ENCODE measurements at places on chromosomes 13 and 19. TPM values are rescaled to one million over a fixed set of nuclear protein-coding genes. Genes with fewer than 3 reads are reported as not detected.

Gene ZNF878
- 2.5 TPM for total RNA-seq

Gene SIGLEC8
- not detected for total RNA-seq

GRCh38 chr13:112885782-112886268, 83.2 kb upstream of the MCF2L start:
- peak overlapping the region; percentile 83 for H3K4me3 ChIP-seq
- H3K27me3 ChIP-seq, result peaks cover 3% of the 10 kb centered on the region
- H3K4me1 ChIP-seq, result peaks cover 18% of the 10 kb centered on the region
- peak; percentile 72 for DNase-seq

DNA sequence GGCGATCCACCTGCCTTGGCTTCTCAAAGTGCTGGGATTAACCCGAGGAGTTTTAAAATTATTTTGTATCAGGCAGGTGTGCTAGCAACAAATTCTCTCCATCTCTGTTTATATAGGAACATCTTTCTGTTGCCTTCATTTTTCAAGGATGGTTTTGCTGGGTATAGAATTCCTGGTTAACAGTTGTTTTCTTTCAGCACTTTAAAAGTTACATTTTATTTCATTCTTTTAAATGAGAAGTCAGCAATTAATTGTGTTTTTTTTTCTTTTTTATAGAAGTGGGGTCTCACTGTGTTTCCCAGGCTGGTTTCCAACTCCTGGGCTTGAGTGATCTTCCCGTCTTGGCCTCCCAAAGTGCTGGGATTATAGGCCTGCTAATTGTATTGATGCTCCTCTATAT, 44.0 kb downstream of the DPF1 start:
- H3K36me3 ChIP-seq, result peaks cover 19% of the 10 kb centered on the region
- peaks cover 2% of the 10 kb centered on the region for H3K27me3 ChIP-seq
- DNase-seq, result no peak
- peaks cover 22% of the 10 kb centered on the region for H3K4me1 ChIP-seq

- H3K4me3 ChIP-seq, result no peak overlapping the region
- no peaks in the 10 kb centered on the region for H3K36me3 ChIP-seq
- H3K27ac ChIP-seq, result no peak overlapping the region
- no peaks in the 10 kb centered on the region for H3K4me1 ChIP-seq
Measured at GRCh38 chr13:22289711-22290110, 618.8 kb downstream of the FGF9 start.

Gene HSH2D
- total RNA-seq, result not detected

- H3K4me1 ChIP-seq, result no peaks in the 10 kb centered on the region
- no peak overlapping the region for H3K4me3 ChIP-seq
- H3K27me3 ChIP-seq, result no peaks in the 10 kb centered on the region
- H3K27ac ChIP-seq, result no peak overlapping the region
Measured at GRCh38 chr13:22162889-22163288, 492.0 kb downstream of the FGF9 start.

GRCh38 chr13:26465954-26466353, 91.5 kb upstream of the WASF3 start:
- DNase-seq, result no peak
- no peaks in the 10 kb centered on the region for H3K36me3 ChIP-seq
- peaks cover 11% of the 10 kb centered on the region for H3K4me1 ChIP-seq

Gene PDX1
- not detected for total RNA-seq

GRCh38 chr19:20858861-20859260, 64.2 kb upstream of the ZNF85 start:
- H3K4me3 ChIP-seq, result no peak overlapping the region
- H3K27ac ChIP-seq, result no peak overlapping the region
- H3K4me1 ChIP-seq, result no peaks in the 10 kb centered on the region
- peaks cover 31% of the 10 kb centered on the region for H3K36me3 ChIP-seq

DNA sequence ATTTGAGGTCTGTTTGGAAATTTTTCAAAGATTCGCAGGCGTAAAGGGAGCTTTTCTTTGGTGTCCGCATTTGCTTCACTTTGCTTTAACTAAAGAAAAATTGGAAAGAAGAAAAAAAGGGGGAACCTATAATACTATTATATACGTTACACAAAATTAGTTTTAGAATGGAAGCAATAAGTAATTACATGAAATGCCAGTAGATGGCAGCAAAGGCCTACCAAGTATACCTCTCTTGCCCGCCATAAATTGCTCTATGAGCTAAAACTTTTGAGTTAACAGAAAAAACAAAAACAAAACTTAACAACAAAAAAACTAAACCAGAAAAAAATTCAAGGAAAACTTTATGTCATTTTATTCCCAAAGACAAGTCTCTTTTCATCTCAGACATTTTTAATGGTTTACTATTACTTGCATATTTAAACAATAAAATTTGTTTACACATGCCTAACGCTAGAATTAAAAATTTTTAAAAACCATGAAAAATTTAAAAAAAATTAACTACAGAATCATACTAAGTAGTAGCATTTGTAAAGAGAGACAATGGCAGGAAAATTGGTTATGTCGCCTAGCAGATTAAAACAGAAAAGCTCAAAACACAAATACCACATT, 271.4 kb downstream of the NALCN start:
- peaks cover 39% of the 10 kb centered on the region for H3K27me3 ChIP-seq
- no peaks in the 10 kb centered on the region for H3K36me3 ChIP-seq
- H3K4me3 ChIP-seq, result no peak overlapping the region
- peaks cover 5% of the 10 kb centered on the region for H3K4me1 ChIP-seq
- no peak for DNase-seq

- peaks cover 32% of the 10 kb centered on the region for H3K36me3 ChIP-seq
- H3K4me3 ChIP-seq, result no peak overlapping the region
- DNase-seq, result no peak
- peaks cover 40% of the 10 kb centered on the region for H3K4me1 ChIP-seq
- H3K27me3 ChIP-seq, result no peaks in the 10 kb centered on the region
- peak overlapping the region; percentile 37 for H3K27ac ChIP-seq
Measured at GRCh38 chr13:23411220-23411619, 22.3 kb downstream of the SACS start.

GRCh38 chr19:19758164-19758563, 25.3 kb upstream of the ZNF14 start:
- no peaks in the 10 kb centered on the region for H3K27me3 ChIP-seq
- H3K27ac ChIP-seq, result no peak overlapping the region
- H3K4me3 ChIP-seq, result no peak overlapping the region

GRCh38 chr19:47107953-47108746, 5.4 kb downstream of the ZC3H4 start:
- H3K27ac ChIP-seq, result peak overlapping the region; percentile 5
- H3K36me3 ChIP-seq, result peaks cover 10% of the 10 kb centered on the region
- DNase-seq, result no peak
- peak overlapping the region; percentile 93 for H3K4me3 ChIP-seq
- H3K27me3 ChIP-seq, result peaks cover 5% of the 10 kb centered on the region

Gene SPRED3
- 12.0 TPM for total RNA-seq

DNA sequence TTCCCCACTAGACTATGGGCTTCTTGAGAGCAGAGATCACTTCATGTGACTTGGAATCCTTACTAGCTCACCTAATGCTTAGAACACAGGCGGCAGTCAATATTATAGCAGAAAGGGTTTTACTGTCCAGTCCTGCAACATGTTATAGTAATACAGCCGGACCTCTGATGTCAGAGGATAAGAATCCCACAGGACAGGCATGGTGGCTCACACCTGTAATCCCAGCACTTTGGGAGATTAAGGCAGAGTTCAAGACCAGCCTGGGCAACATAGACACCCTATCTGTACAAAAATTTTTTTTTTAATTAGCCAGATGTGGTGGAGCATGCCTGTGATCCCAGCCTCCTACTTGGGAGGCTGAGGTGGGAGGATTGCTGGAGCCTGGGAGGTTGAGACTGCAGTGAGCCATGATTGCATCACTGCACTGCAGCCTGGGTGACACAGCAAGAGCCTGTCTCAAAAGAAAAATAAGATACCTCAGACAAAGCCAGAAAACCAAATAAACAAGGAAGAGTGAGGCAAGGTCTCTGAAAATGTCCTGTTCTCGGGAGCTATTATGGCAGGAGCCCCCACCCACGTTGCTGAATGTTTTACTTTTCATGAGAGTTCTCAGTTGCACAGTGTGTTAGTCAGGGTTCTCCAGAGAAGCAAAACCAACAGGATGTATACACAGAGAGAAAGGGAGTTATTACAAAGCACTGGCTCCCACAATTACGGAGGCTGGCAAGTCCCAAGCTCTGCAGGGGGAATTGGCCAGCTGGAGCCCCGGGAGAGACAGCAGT, 100.8 kb downstream of the UBL3 start:
- peaks cover 16% of the 10 kb centered on the region for H3K4me1 ChIP-seq
- DNase-seq, result no peak
- no peaks in the 10 kb centered on the region for H3K27me3 ChIP-seq
- no peaks in the 10 kb centered on the region for H3K36me3 ChIP-seq

DNA sequence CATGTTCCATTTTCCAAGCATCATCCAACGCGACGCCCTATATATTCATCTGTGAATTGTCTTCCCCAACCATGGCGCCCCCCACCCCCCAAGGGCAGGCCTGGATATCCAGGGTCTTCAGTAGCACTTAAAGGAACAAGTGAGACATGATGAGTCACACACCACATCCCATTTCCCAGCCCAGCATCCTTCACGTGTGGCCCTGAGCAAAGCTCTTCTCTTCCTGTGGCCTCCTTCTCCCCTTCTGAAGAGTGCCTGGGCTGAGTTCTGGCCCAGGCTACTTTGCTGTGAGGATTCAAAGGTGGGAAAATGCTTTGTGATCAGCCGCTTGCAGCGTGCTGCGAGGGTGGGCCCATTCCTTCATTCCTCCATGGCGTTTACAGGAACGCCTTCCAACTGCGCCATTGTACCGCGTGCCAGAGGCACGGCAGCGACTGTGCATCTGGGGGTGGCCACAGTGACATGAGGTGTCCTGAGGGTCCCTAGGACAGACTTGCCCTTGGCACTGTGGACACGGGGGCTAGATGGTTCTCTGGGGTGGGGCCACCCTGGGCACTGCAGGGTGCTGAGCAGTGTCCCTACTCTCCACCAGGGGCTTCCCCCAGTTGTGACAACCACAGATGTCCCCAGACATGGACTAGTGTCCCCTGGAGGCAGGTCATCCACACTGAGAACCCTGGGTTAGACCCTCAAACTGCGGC, 11.7 kb downstream of the PLIN4 start:
- no peaks in the 10 kb centered on the region for H3K27me3 ChIP-seq
- H3K4me3 ChIP-seq, result no peak overlapping the region
- no peak for DNase-seq
- H3K4me1 ChIP-seq, result no peaks in the 10 kb centered on the region
- peaks cover 3% of the 10 kb centered on the region for H3K36me3 ChIP-seq
